ENCODE measurements at places on chromosomes 1 and 21. TPM values are rescaled to one million over a fixed set of nuclear protein-coding genes. Genes with fewer than 3 reads are reported as not detected.

GRCh38 chr21:27329255-27329851 lies 362.5 kb upstream of the ADAMTS5 start:
- no peaks in the 10 kb centered on the region for H3K27me3 ChIP-seq
- no peaks in the 10 kb centered on the region for H3K4me1 ChIP-seq
- H3K36me3 ChIP-seq = no peaks in the 10 kb centered on the region

DNA sequence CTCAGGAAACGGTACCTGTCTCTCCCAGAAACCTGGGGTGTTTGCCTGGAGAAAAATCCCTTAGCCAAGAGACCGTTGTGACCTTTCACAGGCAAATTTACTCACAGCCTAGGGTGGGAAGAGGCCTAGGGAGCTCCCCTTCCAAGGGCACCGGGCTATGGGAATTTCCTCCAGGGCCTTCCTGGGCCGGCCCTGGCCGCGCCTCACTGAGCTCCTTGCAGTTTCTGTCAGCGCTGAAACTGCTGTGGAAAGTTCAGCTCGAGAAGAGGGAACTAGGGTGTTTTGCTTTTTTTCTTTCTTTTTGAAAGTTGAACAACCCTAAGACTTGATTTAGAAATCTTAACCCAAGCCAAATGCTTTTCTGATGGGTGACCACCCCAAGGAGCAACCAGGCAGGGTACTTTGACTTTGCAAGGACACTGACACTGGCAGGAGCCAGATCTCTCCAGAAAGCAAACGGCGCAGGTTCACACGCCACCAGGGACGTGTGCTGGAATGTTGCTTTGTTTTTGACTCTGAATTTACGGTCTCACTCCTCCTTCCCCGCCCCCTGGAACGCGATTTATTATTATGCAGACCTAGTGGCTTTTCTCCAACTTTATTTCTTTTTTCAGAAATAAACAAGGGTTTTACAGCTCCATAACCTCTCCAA lies 229.6 kb upstream of the JUN start:
- no peak for DNase-seq
- H3K4me3 ChIP-seq = peak overlapping the region; percentile 46
- H3K4me1 ChIP-seq = peaks cover 14% of the 10 kb centered on the region
- H3K27ac ChIP-seq = peak overlapping the region; percentile 82
- no peaks in the 10 kb centered on the region for H3K36me3 ChIP-seq
- H3K27me3 ChIP-seq = no peaks in the 10 kb centered on the region

Gene CACHD1
- 29.9 TPM for total RNA-seq

Gene F3
- total RNA-seq = 2.6 TPM

DNA sequence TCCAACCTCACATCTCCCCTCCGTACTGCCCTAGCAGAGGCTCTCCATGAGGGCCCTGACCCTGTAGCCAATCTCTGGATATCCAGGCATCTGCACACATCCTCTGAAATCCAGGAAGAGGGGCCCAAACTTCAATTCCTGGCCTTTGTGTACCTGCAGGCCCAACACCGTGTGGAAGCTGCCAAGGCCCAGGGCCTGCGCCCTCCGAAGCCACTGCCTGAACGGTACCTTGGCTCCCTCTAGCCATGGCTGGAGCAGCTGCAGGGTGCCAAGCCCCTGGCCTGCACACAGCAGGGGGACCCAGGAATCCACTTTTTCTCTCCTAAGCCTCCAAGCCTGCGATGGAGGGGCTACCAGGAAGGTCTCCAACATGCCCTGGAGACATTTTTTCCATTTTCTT lies 84.2 kb downstream of the PTGER3 start:
- H3K4me3 ChIP-seq = no peak overlapping the region
- DNase-seq = no peak
